ENCODE measurements at places on chromosomes 16 and 17.

GRCh38 chr17:39198186-39198566, 707 bp upstream of the CACNB1 start:
- H3K4me3 ChIP-seq: no peak overlapping the region
- peaks cover 12% of the 10 kb centered on the region for H3K36me3 ChIP-seq
- H3K4me1 ChIP-seq: peaks cover 30% of the 10 kb centered on the region
- no peak for DNase-seq
- H3K27me3 ChIP-seq: no peaks in the 10 kb centered on the region
- no peak overlapping the region for H3K27ac ChIP-seq

DNA sequence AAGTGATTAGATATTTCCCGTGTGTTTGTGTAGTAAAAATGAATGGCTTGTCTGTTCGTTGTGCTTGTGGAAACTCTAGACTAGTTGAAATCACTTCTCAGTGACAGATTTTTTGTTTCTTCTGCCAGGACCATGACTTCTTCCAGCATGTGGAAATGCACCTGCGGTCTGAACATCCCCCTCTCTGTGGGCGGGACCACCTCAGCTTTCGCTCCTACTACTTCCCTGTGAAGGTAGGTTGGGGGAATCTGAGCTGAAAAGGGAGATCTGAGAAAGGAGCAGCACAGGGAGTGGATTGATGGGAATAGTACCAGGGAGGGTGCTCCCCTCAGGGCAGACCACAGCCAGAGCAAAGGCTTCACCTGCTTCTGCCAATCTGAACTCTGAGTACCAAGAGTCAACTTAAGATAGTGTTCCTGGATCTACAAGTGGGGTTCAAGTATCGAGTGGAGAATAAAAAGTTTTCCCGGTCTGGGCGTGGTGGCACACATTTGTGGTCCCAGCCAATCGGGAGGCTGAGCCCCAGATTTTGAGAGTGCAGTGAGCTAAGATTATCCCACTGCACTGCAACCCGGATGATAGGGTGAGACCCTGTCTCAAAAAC, 47.5 kb downstream of the SF3B3 start:
- peaks cover 54% of the 10 kb centered on the region for H3K4me1 ChIP-seq
- H3K27me3 ChIP-seq: no peaks in the 10 kb centered on the region
- no peak overlapping the region for H3K4me3 ChIP-seq

- no peak overlapping the region for H3K27ac ChIP-seq
- H3K4me1 ChIP-seq: no peaks in the 10 kb centered on the region
- no peak for DNase-seq
- H3K27me3 ChIP-seq: peaks cover 99% of the 10 kb centered on the region
- no peaks in the 10 kb centered on the region for H3K36me3 ChIP-seq
These were observed 17.6 kb downstream of the RBFOX3 start for GRCh38 chr17:79593205-79593604.

DNA sequence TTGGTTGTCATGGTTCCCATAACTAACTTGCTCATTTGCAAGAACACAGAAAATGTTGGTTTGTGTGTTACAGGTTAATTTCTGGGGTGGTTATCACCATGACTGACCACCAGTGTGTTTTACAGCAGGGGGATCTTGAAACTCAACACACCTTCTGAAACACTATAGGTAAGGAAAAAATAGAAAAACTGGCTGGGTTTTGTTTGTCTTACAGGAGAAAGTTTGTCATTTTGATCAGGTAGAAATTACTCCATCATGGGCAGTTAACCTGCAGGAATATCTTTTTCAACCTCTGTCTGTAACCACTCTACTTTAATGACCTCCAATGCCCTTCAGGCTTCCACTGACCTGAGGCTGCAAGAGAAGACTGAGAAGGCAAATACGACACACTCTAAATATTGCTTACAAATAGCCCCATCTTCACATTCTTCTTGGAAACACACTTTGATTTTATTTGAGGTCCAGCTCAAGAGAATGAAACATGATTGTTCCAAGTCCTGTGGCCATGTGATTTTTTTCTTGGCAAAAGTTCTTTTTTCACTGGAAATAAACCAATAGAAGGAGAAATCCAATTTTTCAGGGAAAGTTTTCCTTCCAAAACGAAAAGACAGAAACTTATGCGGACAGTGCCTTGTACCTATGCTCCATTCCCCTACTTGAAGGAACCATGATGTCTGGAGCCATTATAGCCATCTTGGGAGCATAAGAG, 428.7 kb upstream of the SALL1 start:
- peaks cover 14% of the 10 kb centered on the region for H3K4me1 ChIP-seq
- H3K27ac ChIP-seq: no peak overlapping the region
- H3K27me3 ChIP-seq: no peaks in the 10 kb centered on the region

- no peak overlapping the region for H3K4me3 ChIP-seq
- DNase-seq: no peak
- no peaks in the 10 kb centered on the region for H3K4me1 ChIP-seq
- H3K36me3 ChIP-seq: no peaks in the 10 kb centered on the region
These were observed 208.3 kb downstream of the C16orf95 start for GRCh38 chr16:87108941-87109340.

DNA sequence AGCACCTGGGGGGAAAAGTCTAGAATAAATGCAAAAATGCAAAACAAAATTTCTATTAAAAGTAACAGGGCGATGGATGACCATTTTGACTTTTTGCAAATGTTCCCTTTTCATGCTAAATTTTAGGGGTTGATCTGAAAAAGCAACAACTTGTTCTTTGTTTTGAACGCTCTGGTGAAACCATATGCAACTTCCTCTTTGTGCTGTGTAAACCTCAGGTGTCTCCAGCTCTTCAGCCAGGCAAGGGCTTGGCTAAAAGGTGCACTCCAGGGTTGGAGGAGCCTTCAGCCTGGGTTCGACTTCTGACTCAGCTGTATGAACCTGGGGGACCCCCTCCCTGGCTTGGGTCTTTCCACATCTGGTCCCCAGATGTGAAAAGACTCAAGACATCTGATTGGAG, 9.5 kb downstream of the IRF8 start:
- peaks cover 15% of the 10 kb centered on the region for H3K4me1 ChIP-seq
- peak overlapping the region; percentile 38 for H3K27ac ChIP-seq
- H3K36me3 ChIP-seq: no peaks in the 10 kb centered on the region
- H3K27me3 ChIP-seq: no peaks in the 10 kb centered on the region
- DNase-seq: peak; percentile 51

DNA sequence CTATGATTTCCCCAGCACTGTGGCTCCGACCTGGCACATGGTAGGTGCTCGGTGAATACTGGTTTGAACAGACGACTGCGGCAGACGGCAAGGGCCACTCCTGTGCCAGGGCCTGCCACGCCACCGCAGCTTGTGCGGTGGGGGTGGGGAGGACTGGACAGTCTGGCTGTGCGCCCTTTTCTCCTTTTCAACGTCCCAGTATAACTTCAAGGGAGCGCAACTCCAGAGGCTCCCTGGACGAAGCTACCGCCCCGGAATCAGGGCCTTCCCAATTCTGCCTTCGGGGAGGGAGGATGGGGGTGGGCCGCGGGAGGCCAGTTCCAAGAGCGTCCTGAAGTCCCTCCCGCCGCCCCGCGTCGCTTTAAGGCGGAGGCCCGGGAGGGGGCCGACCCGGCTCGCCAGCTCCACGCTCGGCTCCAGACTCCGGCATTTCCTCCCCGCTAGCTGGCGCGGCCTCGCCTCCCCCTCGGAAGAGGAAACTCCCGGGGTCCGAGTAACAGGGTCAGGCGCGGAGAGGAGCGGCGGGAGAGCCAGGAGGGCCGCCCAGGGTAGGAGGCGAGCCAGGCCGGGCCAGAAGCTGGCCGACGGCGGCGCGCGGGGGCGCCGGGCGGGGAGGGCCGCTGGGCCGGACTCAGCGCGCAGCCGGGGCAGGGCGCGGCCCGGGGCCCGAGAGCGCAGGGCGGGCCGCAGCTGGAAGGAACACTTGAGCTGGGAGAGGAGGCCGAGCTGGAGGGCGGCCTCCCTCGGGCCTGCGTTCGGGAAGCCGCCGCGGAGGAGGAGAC, at the start of gene ITPRIPL2:
ITPRIPL2 (plus strand) TSS at position 388 of the 782 bp plus-strand sequence. CDS start 498 bp downstream, outside the sequence.
- H3K4me1 ChIP-seq: no peaks in the 10 kb centered on the region
- no peak within 1 kb of the TSS for H3K27ac ChIP-seq
- no peak within 1 kb of the TSS for H3K4me3 ChIP-seq

- H3K27ac ChIP-seq: no peak overlapping the region
- no peak overlapping the region for H3K4me3 ChIP-seq
- no peaks in the 10 kb centered on the region for H3K27me3 ChIP-seq
- no peak for DNase-seq
These were observed 3.2 kb downstream of the KIFC3 start for GRCh38 chr16:57798953-57799599.

GRCh38 chr17:12431188-12431587, 234.5 kb upstream of the MYOCD start:
- H3K4me1 ChIP-seq: no peaks in the 10 kb centered on the region
- H3K27me3 ChIP-seq: no peaks in the 10 kb centered on the region
- no peak overlapping the region for H3K4me3 ChIP-seq
- no peaks in the 10 kb centered on the region for H3K36me3 ChIP-seq

DNA sequence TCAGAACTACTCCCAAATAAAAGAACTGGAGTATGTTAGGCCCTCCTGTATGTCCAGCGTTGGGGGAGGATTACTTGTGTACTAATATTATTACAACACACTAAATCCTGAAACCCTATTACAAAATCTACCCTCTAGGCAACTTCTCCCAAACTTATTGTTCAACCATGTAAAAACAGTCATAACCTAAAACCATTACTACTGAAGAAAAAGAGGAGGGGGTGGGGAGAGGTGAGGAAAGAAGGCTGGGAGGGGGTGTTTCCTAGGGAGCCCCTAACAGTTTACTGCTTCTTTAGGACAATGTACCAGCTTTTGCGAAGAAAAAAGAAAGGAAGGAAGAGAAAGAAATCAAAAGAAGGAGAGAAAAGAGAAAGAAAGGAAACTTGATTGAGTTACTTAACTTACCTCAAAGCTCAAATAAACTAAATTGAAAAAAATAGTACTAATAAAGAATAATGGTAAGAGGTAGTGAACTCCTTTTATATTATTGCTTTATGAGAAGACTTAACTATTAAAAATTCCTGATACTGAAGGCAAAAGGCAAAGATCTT, 2.3 kb downstream of the SALL1 start:
- H3K27me3 ChIP-seq: no peaks in the 10 kb centered on the region
- no peaks in the 10 kb centered on the region for H3K36me3 ChIP-seq
- no peaks in the 10 kb centered on the region for H3K4me1 ChIP-seq
- no peak for DNase-seq
- H3K27ac ChIP-seq: no peak overlapping the region
- no peak overlapping the region for H3K4me3 ChIP-seq

DNA sequence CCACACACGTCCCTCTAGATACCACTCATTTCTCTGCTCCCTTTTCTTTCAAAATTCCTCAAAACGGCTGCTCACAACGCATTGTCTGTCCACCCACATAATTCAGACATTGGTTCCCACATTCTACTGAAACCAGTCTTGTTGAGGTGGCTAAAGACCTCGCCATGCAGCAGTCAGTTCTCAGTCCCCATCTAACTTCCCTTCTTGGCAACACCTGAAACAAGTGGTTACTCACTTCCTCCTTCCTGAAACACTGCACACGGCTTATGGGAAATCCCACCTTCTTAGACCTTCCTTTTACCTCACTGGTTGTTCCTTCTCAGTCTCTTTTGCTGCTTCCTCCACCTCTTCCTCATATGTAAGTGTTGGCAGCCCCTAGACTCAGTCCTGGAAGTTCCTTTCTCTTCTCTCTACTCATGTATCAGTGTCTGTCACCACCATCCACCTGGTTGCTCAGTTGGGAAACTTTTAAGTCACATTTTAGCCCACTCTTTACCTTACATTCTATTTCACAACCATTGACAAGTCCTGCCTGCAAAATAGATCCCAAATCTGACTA, 277.1 kb downstream of the CEP112 start:
- no peak overlapping the region for H3K4me3 ChIP-seq
- DNase-seq: peak; percentile 63
- H3K4me1 ChIP-seq: peaks cover 13% of the 10 kb centered on the region
- H3K27ac ChIP-seq: peak overlapping the region; percentile 55

- H3K4me3 ChIP-seq: no peak overlapping the region
- no peak for DNase-seq
- H3K36me3 ChIP-seq: no peaks in the 10 kb centered on the region
- no peaks in the 10 kb centered on the region for H3K27me3 ChIP-seq
- H3K4me1 ChIP-seq: no peaks in the 10 kb centered on the region
- H3K27ac ChIP-seq: no peak overlapping the region
These were observed 25.9 kb upstream of the NKD1 start for GRCh38 chr16:50522324-50522723.

DNA sequence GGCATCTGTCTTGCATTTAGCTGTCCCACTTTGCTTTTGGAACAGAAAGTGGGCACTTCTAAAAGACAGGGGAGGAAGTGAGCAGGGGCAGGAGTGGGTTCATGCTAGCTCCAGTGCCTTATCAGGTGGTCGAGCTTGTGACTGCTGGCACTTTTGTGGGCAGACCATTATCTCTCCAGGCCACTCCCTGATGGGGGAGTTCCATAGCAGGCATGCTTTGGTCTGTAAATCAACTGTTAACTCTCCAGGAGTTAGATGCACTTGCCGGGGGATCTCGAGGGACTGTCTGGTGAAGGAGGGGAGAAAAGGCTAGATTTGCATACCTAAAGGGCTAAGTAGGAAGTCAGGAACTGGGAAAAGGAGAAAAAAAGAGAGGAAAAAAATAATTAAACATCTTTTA, 9.3 kb upstream of the CARD14 start:
- H3K36me3 ChIP-seq: no peaks in the 10 kb centered on the region
- no peak overlapping the region for H3K4me3 ChIP-seq
- peaks cover 19% of the 10 kb centered on the region for H3K27me3 ChIP-seq

- no peaks in the 10 kb centered on the region for H3K4me1 ChIP-seq
- H3K27me3 ChIP-seq: peaks cover 91% of the 10 kb centered on the region
- H3K36me3 ChIP-seq: no peaks in the 10 kb centered on the region
- DNase-seq: no peak
These were observed 10.5 kb upstream of the RBFOX3 start for GRCh38 chr17:79621151-79621943.

DNA sequence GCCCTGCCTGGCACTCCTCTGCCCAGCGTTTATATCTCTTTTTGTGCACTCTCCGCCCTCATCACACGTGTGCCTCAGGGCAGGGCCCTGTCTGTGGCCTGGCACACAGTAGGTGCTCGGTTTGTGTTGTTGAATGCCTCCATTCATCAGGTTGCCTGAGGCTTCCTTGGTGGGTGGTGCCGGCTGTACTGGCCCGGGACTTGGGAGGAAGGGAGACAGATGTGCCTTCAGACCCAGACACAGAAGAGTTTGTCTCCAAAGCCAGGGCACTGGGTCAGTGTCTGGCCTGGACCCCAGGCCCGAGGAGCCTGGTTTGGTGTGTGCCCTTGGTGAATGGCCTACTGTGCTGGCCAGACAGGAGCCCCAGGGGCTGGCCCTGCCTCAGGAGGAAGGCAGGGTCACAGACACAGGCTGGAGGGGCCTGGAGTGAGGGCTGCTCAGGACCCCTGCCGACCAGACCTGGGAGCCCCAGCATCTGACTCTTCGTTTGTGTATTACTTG, 71.6 kb downstream of the RAI1 start:
- H3K27me3 ChIP-seq: no peaks in the 10 kb centered on the region
- peak overlapping the region; percentile 67 for H3K4me3 ChIP-seq
- no peaks in the 10 kb centered on the region for H3K36me3 ChIP-seq
- peaks cover 19% of the 10 kb centered on the region for H3K4me1 ChIP-seq
- no peak for DNase-seq
- H3K27ac ChIP-seq: no peak overlapping the region

Data from MM.1S (cell line).